GM06990 (cell line): ENCODE measurements at places on chromosomes 1 and 21.

- no peak for DNase-seq
Observed at GRCh38 chr1:244952940-244953339, 88.6 kb upstream of the HNRNPU start.

- no peak for DNase-seq
Observed at GRCh38 chr1:152959801-152960451, 10.5 kb upstream of the SPRR4 start.

- no peak for DNase-seq
Observed at GRCh38 chr1:205942631-205943159, 561 bp downstream of the SLC26A9 start.

DNA sequence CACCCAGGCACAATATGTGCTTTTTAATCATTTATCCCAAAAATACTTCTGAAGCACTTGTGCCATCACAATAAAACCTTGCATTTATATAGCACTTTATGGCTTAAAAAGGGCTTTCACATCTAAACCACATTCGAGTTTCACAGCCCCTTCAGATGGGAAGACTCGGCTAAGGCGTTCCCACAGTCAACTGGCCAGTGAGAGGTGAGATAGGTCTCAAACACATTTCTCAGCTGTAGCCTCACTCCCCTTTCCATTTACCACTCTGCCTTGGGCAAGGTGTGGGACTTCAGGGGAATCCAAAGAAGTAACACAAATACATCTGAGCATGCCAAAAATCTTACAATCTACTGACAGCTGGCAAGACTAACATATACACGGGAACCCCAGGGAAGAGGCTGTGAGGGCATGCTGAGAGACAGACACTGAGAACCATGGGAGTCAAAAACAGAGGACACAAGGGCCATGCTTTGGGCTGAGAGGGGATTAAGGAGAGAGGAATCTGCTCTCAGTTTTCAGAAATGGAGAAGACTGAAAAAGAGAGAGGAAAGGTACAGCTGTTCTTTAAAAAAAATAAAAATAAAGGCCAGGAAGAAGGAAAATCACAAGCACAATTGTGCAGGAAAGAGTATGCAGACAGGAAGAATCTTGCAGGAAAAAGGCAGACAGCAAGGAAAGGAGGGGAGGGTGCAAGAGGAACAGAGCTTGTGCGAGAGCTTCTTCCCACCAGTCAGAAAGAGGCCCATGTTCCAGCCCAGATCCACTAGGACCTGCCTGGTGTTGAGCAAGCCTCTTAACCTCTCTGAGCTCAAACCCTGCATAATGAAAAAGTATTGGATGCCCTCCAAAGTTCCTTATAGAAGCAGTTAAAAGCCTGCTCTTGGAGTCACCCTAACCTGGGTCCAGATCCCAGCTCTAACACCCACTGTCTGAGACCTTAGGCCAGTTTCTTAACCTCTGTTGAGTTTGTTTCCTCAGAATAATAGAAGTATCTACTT lies 73.5 kb downstream of the JAK1 start:
- no peak for DNase-seq

- DNase-seq, result no peak
Observed at GRCh38 chr1:198600906-198601305, 37.9 kb upstream of the PTPRC start.

DNA sequence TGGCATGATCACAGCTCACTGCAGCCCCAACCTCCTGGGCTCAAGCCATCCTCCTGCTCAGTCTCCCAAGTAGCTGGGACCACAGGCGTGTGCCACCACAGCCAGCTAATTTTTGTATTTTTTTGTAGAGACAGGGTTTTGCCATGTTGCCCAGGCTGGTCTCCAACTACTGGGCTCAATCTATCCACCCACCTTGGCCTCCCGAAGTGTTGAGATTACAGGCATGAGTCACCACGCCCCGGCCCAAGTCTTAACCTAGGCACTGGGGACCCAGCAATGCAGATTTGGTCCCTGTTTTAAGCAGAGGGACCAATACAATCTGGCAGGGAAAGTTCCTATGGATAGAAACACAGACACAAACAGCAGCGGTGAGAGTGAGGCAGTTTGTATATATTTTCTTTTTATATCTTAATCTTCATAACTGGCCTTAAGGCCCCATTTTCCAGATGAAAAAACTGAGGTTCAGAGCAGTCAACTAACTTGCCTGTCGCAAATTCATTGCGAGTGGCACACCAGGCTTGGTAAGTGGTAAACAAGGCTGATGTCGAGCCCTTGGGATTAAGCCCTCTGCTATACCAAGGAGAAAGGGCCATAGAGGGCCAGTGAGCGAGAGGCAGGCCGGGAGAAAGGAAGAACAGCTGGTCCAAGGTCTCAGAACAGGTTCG lies 77.8 kb upstream of the TINAGL1 start:
- DNase-seq, result no peak

- no peak for DNase-seq
Observed at GRCh38 chr1:27992276-27992675, 32.5 kb downstream of the XKR8 start.

GRCh38 chr1:8674912-8675311 lies 142.5 kb downstream of the RERE start:
- DNase-seq, result no peak

DNA sequence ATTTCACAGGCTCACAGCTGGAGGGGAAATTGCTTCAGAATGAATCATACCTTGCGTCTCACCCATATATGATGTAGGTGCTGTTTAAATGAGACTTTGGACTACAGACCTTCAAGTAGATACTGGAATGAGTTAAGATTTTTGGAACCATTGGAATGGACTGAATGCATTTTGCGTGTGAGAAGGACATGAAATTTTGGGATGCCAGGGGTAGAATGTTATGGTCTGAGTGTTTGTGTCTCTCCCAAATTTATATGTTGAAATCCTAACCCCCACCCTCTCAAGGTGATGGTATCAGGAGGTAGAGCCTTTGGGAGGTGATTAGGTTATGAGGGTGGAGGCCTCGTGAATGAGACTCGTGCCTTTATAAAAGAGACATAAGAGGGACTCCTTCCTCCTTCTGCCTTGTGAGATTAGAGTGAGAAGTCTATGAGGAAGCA lies 41.4 kb downstream of the KCNK1 start:
- no peak for DNase-seq

GRCh38 chr21:16420031-16420724 lies 690.4 kb downstream of the USP25 start:
- DNase-seq, result no peak

DNA sequence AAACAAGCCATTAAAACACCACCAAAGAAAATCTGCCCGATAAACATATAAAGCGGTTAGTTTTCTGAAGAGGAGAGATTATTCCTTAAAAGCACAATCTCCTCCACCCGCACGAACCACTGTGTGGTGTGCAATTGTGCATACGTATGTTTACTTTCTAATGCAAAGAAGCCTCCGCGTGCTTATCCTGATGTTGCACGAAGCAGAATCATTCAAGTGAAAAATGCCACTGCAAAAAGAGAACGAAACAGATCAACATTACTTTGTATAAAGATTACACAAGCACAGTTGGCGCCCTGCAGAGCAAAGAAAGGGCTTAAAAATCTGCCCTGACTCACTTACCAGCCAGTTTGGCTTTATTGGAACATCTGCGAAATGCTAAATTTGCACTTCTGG lies 166.8 kb downstream of the ZNF281 start:
- DNase-seq, result no peak

DNA sequence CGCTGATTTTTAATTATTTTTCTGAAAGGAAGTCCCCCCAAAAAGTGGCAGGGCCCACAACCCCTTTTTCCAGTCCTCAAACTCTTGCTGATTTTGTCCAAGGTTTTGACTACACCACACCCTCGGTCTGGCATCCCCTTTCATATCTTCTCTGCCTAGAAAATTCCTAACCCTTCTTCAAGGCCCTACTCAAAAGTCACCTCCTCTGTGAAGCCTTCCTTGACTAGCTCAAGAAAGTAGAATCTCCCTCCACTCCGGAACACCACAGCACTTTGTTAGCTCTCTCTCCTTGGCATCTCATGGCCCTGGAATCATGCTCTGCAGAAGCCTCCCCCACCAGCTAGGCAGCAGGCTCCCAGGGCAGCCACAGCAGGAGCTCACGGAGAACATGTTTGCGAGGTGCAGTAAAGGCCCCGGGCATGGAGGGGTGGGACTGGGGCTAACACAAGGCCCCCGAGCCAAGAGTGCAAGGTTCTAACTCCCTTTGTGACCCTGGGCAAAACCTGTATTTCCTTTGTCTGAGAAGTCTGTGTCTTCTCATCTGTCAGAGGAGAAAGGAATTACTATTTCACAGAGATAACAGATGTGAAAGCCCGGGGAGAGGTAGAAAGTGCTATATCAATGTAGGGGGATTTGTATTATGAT lies 17.7 kb upstream of the S100A7 start:
- no peak for DNase-seq

- no peak for DNase-seq
Observed at GRCh38 chr21:45737485-45738166, 94.1 kb downstream of the PCBP3 start.

- DNase-seq, result no peak
Observed at GRCh38 chr1:241964550-241965282, 7.1 kb downstream of the BECN2 start.

GRCh38 chr1:19066248-19066873 lies 109.9 kb upstream of the IFFO2 start:
- no peak for DNase-seq

GRCh38 chr21:44349847-44350772 lies 3.3 kb upstream of the TRPM2 start:
- no peak for DNase-seq

DNA sequence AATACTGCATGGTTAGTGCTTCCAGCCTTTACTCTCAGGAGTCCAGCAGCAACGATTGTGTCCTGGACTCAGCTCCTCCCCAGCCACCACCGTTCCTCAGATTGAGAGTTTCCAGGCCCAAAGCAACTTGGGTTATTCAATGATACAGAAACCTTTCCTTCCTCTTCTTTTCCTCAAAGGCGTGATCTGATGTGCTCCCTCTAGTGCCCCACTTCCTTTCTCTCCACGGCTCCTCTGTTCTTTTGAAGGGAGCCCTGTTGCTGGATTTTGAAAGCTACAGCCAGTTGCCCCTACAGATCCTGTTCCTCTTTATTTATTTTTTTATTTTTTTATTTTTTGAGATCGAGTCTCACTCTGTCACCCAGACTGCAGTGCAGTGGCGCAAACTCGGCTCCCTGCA lies 14.1 kb downstream of the CRP start:
- DNase-seq, result no peak

GRCh38 chr1:159786465-159786864 lies 5.7 kb downstream of the DUSP23 start:
- DNase-seq, result no peak

- DNase-seq, result no peak
Observed at GRCh38 chr1:76379506-76379905, 305.0 kb downstream of the ST6GALNAC3 start.

DNA sequence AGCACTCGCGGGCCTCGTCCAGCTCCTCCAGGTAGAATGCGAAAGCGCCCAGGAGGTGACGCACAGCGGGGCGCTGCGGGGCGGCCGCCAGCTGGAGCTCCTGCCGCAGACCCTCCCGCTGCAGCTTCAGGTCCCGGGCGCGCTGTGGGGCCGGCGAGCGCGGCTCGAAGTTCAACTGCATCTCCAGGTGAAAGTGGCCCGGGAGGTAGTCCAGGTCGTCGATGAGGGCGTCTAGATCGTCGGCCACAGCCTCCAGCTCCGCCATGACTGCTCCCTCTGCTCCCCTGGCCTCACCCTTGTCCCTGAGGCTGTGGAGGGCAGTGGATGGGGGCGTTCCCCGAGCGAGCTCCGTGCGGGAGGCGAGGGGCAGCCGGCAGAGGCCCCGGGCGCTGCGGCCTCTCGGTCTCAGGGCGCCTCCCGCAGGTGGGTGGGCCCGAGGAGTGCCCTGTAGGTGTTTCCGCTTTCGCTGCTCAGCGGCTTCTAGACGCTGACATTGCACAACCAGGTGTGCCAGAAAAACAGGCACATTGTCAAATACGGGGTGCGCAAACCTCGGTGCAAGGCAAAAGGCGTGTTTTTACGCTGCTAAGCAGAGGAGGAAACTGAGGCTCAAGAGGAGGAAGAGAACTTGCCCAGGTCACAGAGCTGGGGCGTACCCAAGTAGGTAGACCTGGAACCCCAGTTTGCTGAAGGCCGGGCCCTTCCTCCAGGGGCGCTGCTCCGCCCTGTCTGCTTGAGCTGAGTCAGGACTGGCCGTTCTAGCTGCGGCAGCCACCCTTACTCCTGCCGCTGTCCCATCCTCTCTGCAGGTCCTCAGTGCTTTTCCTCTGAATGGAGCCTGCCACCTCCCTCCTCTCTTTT lies at the start of gene TTC22:
Gene TTC22, minus strand, starts transcription at position 425 of the 861 bp plus-strand sequence. Its CDS starts 160 bp downstream, at position 265.
- peak; percentile 78 for DNase-seq

GRCh38 chr1:38615680-38616079 lies 243.9 kb downstream of the RRAGC start:
- no peak for DNase-seq

DNA sequence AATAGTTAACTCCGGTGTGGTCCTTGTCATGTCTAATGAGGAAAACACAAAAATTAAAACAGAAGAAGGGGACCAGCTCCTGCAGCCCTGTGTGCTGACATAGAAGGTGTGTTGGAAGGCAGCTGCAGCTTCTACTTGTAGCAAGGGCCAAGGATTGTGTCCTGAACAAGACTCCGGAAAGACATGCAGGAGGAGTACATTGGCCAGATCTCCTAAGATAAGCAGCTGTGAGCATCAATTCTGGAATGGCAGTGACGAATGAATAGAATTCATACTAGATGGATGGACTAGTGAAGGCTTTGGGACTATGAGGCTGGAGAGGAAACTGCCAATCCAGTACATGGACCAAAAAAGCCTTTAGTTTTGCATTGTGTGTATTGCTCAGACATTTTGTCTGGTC lies 19.3 kb downstream of the RPS6KA1 start:
- no peak for DNase-seq

- DNase-seq, result no peak
Observed at GRCh38 chr1:56437959-56438358, 141.4 kb downstream of the PLPP3 start.

DNA sequence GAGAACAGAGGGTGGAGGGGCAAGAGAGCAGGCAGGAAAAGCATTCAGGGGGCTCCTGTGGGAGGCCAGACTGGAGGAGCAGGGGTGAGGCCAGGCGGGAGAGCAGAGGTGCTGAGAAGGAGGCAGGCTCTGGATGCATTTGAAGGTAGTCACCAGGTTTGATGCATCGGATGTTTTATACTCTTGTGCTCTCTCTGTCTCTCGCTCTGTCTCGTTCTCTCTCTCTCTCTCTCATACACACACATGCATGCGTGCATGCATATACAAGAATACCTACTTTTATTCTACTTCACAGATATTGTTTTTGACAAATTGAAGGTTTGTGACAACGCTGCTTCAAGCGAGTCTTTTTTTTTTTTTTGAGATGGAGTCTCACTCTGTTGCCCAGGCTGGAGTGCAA lies 15.0 kb upstream of the ITPKB start:
- no peak for DNase-seq
